T-helper 17 cell (primary cell): ENCODE measurements at places on chromosomes 4 and X.

DNA sequence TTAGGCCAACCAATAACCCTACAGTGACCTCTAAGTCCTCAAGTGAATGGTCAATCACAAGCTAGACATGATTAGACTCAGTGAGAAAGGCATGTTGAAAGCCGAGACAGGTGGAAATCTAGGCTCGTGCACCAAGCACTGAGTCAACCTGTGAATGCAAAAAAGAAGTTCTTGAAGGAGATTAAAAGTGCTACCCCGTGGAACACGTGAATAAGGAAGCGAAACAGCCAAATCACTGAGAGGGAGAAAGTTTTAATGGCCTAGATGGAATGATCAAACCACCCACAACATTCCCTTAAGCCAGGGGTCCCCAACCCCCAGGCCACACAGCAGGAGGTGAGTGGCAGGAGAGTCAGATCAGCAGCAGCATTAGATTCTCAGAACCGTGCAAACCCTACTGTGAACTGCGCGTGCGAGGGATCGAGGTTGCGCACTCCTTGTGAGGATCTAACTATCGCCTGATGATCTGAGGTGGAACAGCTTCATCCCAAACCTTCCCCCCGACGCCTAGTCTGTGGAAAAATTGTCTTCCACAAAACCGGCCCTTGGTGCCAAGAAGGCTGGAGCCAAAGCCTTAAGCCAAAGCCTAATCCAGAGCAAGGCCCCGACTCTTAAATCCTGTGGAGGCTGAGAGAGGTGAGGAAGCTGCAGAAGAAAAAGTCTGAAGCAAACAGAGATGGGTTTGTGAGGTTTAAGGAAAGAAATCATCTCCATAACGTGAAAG, 19.5 kb upstream of the PDE6B start:
- no peak overlapping the region for H3K4me3 ChIP-seq
- no peak for DNase-seq
- H3K4me1 ChIP-seq: no peaks in the 10 kb centered on the region
- no peaks in the 10 kb centered on the region for H3K36me3 ChIP-seq
- H3K27me3 ChIP-seq: peaks cover 54% of the 10 kb centered on the region

GRCh38 chr4:89230271-89230670, 77.3 kb downstream of the GPRIN3 start:
- no peak for DNase-seq
- H3K27me3 ChIP-seq: peaks cover 6% of the 10 kb centered on the region
- H3K27ac ChIP-seq: no peak overlapping the region
- no peak overlapping the region for H3K4me3 ChIP-seq
- H3K36me3 ChIP-seq: no peaks in the 10 kb centered on the region
- peaks cover 4% of the 10 kb centered on the region for H3K4me1 ChIP-seq

GRCh38 chrX:110741213-110741796, 54.3 kb downstream of the CHRDL1 start:
- H3K27me3 ChIP-seq: peaks cover 5% of the 10 kb centered on the region
- H3K27ac ChIP-seq: no peak overlapping the region
- no peaks in the 10 kb centered on the region for H3K4me1 ChIP-seq
- no peak for DNase-seq

DNA sequence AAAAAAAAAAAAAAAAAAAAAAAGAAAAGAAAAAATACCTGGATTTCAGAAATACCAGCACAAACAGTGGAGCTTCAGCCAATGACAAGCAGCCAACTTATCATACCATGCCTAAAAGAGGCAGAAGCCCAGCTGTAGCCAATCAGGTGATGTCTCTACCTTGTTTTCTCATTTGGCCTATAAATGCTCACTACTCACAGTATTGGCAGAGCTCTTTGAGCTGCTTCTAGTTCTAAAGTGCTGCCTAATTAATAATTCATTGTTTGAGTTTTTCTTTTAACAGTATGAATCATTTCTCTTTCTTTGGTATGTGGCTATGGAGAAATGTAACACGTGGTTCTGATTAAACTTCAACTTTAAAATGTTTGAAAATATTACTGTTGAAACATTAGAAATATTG, 188.8 kb upstream of the TECRL start:
- H3K27me3 ChIP-seq: no peaks in the 10 kb centered on the region
- H3K4me3 ChIP-seq: no peak overlapping the region
- no peaks in the 10 kb centered on the region for H3K36me3 ChIP-seq
- DNase-seq: no peak
- H3K4me1 ChIP-seq: no peaks in the 10 kb centered on the region

- no peak overlapping the region for H3K4me3 ChIP-seq
- no peak for DNase-seq
- no peaks in the 10 kb centered on the region for H3K27me3 ChIP-seq
- no peak overlapping the region for H3K27ac ChIP-seq
Observed at GRCh38 chr4:129862461-129862860, 766.5 kb downstream of the C4orf33 start.
